Right renal pelvis (tissue), 4 donors: ENCODE measurements at places on chromosomes 6 and 20.
A peak's percentile ranks its signal among the peaks of the same experiment; 100 is the strongest.

DNA sequence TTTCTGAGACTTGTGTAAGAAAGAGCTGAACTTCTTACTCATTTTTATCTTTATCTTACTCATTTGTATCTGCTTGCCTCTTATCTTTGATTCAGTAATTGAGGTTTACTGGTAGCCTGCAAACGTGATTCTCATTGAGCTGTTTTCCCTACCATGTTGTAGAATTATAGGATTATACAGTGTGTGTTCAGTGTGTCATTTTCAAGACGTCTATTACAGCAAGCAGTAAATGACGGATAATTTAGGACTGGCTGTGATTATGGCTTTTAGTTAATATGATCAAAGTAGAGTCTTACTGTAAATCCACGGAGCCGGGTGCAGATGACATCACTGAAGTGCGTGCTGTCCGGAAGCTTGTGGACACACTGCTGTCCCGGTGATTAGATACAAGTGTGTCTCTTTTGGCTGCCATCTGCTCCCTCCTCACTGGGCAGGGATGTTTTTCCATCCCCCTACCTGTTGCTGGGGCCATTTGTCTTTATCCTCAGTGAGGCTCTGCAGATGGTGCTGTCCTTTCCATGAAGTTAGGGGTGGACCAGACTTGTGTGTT, 6.0 kb downstream of the NELFCD start:
- DNase-seq = no peak

DNA sequence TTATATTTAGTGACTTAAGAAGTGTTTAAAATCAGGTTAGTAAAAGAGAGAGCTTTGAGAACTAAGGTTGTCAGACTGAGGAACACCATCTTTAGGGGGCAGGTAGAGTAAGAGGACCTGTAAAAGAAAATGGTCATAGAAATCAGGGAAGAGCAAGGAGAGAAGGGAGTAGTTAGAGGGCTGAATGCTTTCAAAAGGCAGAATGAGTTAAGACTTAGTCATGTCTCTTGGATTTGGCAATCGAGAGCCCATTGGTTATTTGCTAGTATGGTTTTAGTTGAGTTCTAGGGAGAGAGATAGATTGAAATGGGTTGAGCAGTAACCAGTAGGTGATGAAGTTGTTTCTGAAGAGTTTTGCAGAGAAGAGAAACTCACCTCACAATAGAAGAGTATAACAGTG, 51.1 kb downstream of the RALGAPB start:
- DNase-seq = no peak

GRCh38 chr6:107511511-107511993, 21.6 kb downstream of the SOBP start:
- DNase-seq = no peak

GRCh38 chr6:144624246-144624645, 339.1 kb downstream of the UTRN start:
- no peak for DNase-seq

- DNase-seq = no peak
Observed at GRCh38 chr6:100768816-100769351, 112.2 kb downstream of the ASCC3 start.

DNA sequence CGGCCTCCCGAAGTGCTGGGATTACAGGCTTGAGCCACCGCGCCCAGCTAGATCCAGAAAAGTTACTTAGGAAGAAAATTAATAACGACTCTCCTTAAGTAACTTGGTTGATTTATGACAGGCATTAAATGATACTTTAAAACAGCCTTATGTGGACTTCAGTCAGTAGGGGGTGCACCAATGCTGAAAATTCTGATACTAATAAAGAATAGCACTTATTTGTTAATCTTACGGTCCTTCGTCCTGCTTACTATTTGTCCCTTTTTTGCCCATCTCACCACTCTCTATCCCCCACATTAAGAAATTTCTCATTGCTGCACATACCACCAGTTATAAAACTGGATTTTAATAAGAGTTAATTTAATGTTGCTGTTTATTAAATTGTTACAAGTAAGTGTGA, 12.7 kb upstream of the PRELID3B start:
- DNase-seq = no peak

- DNase-seq = no peak
Observed at GRCh38 chr6:34958734-34959133, 69.7 kb downstream of the ANKS1A start.

GRCh38 chr6:87093651-87094050, 1.3 kb downstream of the CGA start:
- DNase-seq = no peak

DNA sequence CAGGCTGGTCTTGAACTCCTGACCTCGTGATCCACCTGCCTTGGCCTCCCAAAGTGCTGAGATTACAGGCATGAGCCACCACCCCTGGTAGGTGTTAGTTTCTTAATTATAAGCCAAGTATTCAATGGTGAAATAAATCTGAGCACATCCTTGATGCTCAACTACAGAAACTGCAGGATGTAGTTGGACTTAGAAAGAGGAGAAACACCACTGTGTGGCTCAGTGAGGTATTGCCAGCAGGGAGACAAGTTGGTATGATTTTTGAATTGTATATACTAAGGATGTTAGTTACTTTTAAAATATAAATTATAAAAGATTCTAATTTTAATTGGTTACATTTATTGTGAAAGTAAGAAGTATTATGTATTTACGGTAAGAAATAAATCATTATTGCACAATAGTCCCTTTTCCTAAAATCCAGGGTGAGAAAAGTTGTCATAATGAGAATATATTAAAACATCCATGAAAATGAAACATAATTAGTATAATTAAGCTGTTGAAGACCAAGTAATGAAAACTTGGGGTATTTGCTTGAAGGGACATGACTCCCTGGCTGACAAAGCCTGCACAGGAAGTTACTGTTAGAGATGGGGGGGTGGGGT, 17.6 kb downstream of the SLC18B1 start:
- no peak for DNase-seq

- DNase-seq = no peak
Observed at GRCh38 chr6:20302702-20303251, 90.5 kb upstream of the MBOAT1 start.

GRCh38 chr6:30614044-30614842, 2.8 kb downstream of the PPP1R10 start:
- DNase-seq = no peak

- DNase-seq = no peak
Observed at GRCh38 chr6:30789606-30790005, 45.3 kb upstream of the IER3 start.

- DNase-seq = no peak
Observed at GRCh38 chr20:53865901-53866793, 204.2 kb downstream of the BCAS1 start.

DNA sequence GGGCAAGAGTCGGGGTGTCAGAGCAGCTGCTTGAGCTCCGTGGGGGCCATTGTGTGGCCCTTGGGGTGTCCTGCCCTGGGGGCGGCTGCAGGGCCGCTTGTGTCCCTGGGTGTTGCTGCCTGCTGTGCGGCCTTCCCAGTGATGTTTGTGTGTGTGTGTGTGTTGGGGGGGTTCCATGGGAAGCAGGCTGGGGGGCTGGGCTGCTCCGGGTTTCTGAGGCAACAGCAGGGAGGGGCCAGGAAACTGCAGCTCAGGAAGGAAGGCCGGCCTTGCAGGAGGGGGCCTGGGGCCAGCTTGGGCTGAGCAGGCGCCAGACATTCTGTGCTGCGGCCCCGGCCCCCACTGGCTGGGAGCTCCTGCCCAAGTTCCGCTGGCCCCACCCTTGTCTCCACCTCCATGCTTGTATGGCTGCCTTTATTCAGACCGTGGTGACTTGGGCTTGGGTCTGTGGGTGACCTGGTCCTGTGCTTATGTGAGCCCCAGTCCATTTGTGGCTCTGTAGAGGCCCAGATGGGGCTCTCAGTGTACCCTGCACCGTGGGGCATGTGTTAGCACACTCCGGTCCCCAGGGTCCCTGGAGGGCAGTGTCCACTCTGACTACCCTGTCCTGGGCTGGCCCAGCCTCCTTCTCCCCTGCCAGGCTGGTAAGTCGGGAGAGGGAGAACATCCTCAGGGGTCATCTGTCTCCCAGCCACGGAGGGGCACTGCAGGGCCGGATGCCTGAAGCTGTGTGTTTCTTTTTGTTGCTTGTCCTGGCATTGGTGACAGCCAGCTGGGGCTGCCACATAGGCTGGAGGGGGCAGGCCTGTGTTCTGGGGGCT, 4.6 kb upstream of the SOX18 start:
- DNase-seq = no peak

DNA sequence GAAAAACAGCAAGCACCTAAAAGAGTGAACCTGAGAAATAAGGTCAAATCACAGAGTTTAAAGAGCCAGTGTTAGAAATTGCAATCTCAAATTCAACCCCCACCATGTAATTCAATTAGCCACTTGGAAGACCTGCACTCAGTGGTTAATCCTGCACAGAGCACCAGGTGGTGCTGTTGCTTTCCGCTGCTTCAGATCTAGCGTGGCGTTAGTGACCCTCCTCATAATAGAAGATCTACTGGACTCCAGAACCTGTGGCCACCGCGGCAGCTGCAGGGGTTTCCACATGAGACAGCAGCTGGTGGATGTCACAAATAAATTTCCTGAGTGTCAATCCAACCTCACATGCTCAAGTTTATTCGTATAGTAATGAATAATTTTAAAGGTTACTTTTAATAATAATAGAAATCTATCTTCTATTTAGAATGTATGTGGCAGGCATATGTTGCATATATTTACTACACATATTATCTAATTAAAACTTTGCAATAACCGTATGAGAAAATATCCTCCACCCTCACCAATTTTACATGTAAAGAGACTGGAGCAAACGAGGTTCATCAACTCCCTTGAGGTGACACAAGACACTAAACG, 84.4 kb downstream of the SYNE1 start:
- DNase-seq = peak; percentile 44

DNA sequence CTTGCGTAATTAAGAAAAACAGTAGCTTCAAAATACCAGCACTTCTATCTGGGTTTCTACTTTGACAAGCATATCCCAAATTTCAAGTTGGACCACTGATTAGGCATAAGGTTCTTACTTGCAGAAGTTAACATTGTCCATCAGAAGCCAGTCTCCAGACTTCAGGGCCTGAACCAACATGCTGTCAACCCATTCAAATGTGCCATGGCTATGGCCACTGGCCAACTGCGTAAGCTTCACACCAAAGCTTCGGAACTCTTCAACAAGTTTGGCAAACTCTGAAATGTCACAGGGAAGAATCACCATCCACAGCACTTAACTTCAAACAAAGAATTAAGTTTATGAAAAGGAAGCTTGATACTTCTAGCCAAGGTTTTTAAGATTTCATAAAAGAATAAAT, 78.0 kb upstream of the LYRM2 start:
- DNase-seq = no peak

GRCh38 chr6:75094614-75095200, 111.1 kb downstream of the COL12A1 start:
- no peak for DNase-seq

DNA sequence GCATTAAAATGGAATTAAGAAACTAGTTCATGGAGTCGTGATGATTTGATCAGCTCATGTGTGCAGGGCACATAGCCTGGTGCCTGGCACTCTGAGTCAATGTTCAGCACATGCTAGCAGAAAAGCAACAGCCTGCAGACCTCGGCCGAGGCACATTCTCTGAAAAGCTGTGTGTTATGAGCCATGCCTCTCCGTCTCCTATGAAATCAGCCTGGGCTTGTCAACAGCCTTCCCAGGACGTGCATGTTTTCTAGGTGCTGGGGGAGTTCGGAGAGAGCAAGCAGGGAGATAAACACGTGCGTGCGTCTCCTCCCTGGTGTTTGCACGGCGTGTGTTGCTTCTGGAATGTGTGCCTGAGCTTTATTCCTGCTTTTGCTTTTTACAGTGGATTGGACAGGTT, 207.8 kb upstream of the KCNG1 start:
- DNase-seq = no peak

DNA sequence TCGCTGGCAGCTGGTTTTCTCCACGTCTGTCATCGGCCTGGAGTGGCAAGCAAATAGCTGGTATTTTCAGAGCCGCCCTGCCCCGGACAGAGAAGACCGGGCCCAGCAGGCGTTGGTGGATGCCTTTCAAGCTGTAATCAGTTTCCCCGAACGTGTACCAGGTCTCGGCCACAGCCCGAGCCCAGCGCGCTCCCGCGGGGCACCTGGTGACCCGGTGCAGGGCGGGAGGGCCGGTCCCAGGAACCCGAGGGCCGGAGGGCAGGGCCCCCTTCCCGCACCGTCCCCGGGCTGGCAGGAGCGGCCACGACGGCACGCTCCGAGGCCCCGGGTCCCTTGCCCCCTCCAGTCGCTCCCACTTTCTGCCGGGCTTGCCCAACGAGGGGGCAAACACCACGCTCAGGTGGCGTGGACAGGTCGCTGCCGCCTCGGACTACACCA, 348 bp upstream of the PYGB start:
- DNase-seq = no peak

DNA sequence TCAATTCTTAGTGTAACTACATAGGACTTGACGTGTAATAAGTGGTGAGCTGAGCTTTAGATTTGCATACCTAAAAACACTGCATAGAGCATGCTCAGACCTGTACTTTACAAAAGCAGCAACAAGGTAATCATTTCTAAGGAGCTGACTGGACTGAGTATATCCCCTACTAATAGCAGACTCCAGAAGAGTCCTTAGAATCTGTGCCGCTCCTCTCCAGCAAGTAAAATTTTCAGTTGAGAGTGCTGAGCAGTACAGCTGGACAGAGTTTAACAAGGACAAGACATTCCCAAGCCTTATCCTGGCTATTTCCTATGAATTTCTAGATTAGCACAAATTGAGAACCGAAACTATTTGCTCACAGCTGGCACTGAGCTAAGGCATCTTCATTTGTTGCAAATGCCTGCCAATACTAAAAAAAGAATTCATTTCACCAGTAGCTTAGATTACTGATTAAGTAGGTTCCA, 26.1 kb upstream of the KLHL31 start:
- DNase-seq = no peak

DNA sequence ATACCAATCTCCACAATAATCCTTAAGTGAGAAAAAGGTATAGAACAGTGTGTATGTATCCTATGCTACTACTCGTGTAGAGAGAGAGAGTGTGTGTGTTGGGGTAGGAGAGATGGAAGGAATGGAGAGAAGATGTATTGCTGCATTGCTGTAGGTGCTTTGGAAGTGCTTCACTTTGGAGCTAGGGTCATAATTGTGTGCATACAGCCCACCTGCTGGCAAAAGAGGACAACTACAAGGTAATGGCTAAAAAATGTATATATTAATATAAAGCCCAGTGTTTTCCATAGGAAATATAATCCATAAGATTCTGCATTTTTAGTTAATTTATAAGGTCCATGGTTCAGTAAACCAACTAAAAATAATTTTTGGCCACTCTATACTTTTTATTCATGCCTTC, 36.1 kb downstream of the SERAC1 start:
- no peak for DNase-seq

DNA sequence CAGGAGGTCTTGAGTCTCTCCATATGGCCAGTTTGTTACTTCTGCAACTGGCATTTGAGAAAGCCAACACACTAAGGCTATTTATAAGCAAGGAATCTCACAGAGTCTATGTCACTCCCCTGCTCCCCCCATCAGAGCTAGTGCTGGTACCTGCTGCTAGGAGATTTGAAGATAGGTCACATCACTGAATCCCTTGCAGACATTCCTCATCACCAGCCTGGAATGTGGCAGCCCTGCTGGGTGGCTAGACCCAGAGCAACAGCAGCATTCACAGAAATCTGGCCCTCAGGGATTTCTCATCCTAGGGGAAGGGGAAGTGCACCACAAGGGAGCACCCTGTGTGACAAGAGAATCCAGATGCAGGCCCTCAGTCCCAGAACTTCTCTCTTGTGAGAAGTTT, 672.1 kb downstream of the HACE1 start:
- no peak for DNase-seq
